Activated CD4-positive, alpha-beta T cell treated with anti-CD3 and anti-CD28 coated beads, Interleukin-10, Interleukin-2, amounts not matched to agents 100 ng/mL and 50 ng/mL, durations not matched to agents 16 hours and 8 hours (primary cell): ENCODE measurements at places on chromosomes 11 and 22.

- peak; percentile 85 for DNase-seq
Measured at GRCh38 chr11:16902182-16902581, 112.0 kb downstream of the PLEKHA7 start.

GRCh38 chr11:134406264-134407185 lies 5.5 kb downstream of the B3GAT1 start:
- DNase-seq: peak; percentile 20

- no peak for DNase-seq
Measured at GRCh38 chr11:68266936-68267880, 4.6 kb downstream of the C11orf24 start.

DNA sequence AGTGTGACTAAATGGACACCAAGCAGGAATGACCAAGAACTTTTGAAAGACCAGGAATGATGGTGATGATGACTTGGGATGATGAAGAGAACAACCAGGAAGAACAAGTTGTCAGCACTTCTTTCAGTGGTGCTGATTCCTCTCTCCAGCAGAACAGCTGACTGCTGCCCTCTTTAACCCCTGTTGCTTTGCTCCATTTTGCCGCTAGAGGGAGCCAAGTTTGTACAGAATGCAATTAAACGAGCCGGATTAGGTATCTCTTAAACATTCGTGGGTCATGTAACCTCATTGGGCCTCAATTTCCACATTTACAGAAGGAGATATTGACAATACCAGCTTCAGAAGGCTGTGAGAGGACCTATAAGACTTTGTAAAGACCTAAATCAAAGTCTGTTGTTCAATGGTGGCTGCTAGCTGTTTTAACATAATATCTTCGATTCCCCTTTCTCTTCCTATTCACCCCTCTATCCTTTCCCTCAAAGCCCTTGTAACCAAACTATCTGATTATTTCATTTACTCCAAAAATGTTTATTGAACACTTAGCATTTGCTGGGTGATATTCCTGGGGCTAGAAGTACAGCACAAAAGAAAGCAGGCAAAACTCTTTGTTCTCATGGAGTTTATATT lies 1.9 kb downstream of the OR4S1 start:
- peak; percentile 75 for DNase-seq

GRCh38 chr22:20178075-20178914 lies 27.4 kb upstream of the CCDC188 start:
- no peak for DNase-seq

GRCh38 chr11:43359422-43359818 lies 700 bp downstream of the TTC17 start:
- DNase-seq: peak; percentile 50

DNA sequence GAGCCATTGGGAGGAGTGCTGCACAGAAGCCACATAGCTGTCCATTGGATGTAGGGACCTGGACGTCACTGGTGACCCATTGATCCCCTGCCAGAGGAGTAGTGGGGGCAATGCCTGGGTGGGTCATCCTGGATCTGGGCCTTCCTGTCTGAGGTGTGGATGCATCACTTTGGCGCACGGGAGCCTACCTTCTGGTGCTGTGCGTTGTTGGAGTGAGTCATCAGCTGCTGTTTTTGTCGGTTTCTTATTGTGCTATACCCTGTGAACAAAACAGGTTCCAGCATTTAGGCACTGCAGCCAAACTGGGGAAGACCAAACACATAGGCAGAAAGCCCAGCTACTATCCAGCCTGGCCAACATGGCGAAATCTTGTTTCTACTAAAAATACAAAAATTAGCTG lies 3.2 kb downstream of the TAF6L start:
- DNase-seq: no peak

DNA sequence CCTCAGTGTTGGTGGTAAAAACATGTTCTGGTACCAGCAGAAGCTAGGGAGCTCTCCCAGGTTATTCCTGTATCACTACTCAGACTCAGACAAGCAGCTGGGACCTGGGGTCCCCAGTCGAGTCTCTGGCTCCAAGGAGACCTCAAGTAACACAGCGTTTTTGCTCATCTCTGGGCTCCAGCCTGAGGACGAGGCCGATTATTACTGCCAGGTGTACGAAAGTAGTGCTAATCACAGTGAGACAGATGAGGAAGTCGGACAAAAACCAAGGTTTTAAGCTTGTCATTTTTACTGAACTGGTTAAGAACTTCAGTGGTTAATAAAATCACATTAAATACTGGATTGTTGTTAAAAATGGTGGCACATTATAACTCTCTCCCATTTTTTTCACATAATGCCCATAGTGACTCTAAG lies 42.6 kb upstream of the VPREB1 start:
- DNase-seq: no peak

- DNase-seq: peak; percentile 27
Measured at GRCh38 chr11:57751676-57752253, at the start of gene BTBD18. Gene BTBD18 (minus strand): TSS chr11:57751819. CDS start chr11:57751188, 631 bp downstream.

GRCh38 chr11:94417386-94417987 lies 16.3 kb upstream of the GPR83 start:
- no peak for DNase-seq

DNA sequence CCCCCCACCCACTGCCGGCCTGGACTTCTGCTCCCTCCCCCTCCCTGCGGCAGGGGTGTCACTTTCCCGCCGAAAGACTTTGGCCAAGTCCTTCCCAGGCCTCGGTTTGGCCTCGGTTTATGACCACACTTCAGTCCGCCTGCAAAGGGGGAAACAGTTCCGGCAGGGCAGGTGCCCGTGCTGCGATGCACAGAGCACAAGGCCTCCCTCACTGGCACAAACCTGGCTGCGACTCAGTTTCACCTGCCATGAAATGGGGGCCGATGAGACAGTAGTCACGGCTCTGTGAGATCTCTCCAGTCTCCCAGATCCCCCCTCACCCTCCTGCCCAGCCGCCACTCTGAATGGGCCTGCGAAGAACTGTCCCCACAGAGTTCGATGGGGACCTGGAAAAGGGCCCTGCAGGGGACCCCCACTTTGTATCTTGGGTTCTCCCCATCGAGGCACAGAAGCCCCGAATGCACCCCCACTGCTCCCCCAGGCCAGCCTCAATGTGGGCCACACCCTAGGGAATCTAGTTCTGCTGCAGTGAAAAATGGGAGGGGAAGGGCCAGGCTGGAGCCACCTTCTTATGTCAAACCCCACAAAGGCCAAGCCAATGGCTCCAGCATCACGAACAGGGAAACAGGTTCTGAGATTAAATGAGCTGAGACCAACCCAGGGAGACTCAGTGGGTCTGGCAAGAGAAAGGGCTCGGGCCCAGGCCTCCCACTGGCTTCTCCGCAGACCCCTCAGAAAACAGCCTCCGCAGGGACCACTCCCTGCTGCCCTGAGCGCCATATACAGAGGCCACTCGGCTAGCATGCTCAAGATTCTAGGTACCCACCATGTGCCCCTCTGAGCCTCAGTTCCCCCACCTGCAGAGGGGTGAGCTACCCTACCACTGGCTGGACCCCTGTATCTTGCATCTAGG lies 29.0 kb downstream of the ARVCF start:
- no peak for DNase-seq

GRCh38 chr22:26210334-26210733 lies 41.1 kb downstream of the SEZ6L start:
- DNase-seq: no peak

DNA sequence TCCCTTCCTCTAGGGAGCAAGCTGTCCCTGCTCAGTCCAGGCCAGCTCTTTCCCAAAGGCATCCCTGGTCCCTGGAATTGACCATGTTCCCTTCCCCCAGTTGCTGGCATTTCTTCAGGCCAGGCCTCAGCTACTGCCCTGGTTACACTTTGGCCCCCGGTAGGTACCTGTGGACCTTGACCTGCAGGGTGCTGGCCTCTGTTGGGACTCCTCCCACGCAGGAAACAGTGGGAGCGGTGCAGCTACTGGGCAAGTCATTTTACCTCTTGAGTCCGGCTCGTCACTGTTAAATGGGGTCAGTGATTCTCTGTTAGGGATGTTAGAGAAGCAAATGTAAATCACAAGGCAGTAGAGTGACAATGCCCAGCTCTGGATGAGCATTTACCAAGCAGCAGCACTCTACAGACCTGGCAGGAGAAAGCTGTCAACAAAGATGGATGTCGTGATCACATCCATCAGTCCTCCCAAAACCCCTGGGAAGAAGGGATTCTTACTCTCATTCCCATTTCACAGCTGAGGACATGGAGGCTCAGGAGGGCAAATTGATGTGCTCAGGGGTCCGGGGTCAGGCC lies 16.9 kb downstream of the MYO7A start:
- DNase-seq: no peak

GRCh38 chr11:47148270-47148669 lies 28.4 kb downstream of the ARFGAP2 start:
- no peak for DNase-seq

GRCh38 chr22:22425783-22426624 lies 82.5 kb downstream of the ZNF280B start:
- DNase-seq: no peak
